ENCODE measurements at places on chromosomes 11 and 22. TPM values are rescaled to one million over a fixed set of nuclear protein-coding genes. Genes with fewer than 3 reads are reported as not detected.
A peak's percentile ranks its signal among the peaks of the same experiment; 100 is the strongest.

GRCh38 chr11:9747828-9748227 lies 84.0 kb downstream of the SWAP70 start:
- no peak for DNase-seq

- no peak for DNase-seq
Measured at GRCh38 chr22:25172153-25172552, 27.5 kb upstream of the CRYBB3 start.

GRCh38 chr11:71580057-71581003 lies 2.3 kb downstream of the KRTAP5-11 start:
- peak; percentile 9 for DNase-seq

- DNase-seq = no peak
Measured at GRCh38 chr11:21415606-21416005, 746.2 kb downstream of the NELL1 start.

GRCh38 chr22:35548722-35549112 lies 8.1 kb downstream of the RASD2 start:
- DNase-seq = no peak

DNA sequence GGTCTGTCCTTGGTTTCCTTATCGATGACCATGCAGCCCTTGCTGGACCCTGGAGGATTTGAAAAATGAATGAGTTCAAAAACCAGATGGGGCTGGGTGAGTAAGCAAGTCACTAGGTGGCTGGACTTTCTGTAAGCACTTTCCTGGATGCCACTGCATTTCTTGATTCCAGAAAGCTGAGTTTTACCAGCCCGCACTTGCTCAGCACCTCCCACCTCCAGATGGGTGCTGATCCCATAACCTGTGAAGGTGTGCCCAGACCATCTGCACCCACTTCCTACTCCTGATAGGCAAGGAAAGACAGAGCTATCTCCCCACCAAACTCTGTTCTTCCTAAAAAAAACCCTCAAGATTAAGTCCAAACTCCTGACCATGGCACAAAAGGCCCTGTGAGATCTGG lies 21.1 kb downstream of the ASCC2 start:
- no peak for DNase-seq

- DNase-seq = no peak
Measured at GRCh38 chr11:128803449-128804245, 63.4 kb downstream of the KCNJ1 start.

DNA sequence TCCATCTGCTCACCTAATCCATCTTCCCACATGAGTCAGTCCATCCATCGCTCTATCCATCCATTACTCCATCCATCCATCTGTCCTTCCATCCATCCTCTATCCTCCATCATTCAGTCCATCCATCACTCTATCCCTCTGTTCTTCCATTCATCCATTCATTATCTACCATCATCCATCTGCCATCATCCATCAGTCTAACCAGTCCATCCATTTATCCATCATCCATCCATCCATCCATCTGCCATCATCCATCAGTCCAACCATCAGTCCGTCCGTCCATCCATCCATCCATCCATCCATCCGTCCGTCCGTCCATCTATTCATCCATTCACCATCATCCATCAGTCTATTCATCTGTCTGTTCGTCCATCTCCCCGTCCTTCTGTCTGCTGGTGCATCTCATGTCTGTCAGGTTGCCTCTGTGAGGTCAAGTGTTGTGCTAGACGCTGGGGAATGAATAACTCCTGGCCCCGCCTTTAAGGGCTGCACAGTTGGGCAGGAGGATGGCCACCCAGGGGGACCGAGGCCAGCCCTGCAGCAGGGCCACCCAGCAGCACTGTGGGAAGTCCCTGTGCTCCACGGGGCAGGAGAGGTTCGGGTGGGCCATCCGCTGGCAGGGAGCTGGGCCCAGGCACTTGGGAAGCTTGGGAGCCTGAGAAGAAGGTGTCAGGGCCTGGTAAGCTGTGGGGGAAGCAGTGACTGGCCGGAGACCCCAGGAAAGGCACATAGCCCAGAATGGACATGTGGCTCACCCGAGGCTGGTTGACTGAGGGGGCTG lies 137.1 kb downstream of the CTTN start:
- DNase-seq = no peak

DNA sequence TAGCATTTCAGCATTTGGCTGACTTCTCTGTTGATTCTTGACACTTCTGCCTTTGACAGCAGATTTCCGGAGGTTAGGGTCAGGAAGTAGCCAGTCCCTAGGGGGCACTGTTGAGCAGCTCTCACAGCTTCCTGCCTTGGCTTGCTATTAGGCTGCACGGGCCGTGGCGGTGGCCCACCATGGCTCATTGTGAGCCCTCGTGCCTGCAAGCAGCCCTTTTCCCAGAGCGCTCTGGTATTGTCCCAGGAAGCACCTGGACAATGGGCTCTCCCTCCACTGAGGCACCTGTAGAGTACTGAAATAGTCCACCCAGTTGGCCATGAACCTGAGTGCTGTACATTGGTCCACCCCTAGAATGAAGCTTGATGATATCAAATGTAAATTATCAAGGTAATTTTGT lies 100.2 kb upstream of the GAL start:
- DNase-seq = peak; percentile 54

GRCh38 chr11:118924591-118925585 lies 838 bp downstream of the BCL9L start:
- DNase-seq = peak; percentile 70

DNA sequence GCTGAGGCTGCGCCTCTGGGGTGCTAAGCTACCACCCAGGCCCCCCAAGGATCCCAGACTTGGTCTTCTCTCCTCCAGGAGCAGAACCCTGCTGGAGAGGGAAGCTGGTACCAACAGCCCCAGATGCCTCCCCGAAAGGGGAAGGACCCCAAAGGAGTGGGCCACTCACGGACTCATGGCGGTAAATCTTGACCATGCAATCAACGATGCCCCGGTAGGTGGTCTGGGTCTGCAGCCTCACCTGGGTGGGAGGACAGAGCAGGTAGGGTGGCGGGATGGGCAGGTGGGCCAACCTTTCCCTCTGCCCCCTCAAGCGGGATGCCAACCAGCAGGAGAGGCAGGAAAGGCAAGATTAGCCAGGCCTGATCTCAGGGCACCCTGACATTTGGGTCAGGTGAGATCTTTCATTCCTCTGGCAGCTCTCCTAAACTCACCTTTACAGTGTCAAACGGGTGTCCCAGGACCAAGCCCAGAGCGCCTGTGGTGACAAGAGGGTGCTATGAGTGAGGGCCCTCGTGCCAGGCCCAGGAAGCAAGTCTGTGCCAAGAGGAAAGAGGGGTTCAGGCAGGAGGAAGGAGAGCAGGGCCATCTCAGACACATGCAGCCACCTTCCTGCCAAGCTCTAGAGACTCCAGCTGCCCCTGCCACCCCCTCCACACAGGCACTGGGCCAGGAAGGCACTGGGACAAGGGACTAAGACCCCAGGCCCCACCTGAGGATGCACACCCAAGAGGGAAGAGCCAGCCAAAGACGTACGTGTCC lies 2.6 kb downstream of the SLC25A45 start:
- DNase-seq = no peak

GRCh38 chr11:102495161-102496042 lies 35.1 kb downstream of the MMP7 start:
- DNase-seq = peak; percentile 23

DNA sequence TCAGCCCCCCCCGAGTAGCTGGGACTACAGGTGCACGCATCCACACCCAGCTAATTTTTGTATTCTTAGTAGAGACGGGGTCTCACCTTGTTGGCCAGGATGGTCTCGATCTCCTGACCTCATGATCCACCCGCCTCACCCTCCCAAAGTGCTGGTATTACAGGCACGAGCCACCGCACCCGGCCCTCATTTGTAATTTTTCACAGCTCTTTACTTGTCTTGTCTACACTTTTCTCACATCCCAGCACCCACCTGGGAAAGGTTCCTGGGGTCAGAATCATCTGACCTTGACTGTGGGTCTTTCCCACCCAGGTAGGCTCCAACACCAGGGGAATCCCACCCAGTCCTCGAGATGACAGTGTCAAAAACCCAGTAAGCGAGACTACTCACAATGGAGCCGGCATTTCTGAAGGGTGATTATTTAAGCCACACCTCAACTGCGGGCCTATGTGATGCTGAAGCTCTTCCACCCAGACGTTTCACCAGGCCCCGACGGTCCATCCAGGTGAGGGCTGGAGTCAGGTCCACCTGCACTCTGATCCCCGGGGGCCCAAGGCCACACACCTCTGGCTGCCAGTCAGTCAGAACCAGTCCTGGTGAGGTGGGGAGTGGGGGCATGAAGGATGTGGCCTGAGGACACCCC lies 23.4 kb downstream of the CELSR1 start:
- DNase-seq = no peak

- no peak for DNase-seq
Measured at GRCh38 chr22:45612940-45613339, 58.7 kb upstream of the ATXN10 start.

GRCh38 chr22:49203859-49204598 lies 623.6 kb downstream of the BRD1 start:
- DNase-seq = no peak

DNA sequence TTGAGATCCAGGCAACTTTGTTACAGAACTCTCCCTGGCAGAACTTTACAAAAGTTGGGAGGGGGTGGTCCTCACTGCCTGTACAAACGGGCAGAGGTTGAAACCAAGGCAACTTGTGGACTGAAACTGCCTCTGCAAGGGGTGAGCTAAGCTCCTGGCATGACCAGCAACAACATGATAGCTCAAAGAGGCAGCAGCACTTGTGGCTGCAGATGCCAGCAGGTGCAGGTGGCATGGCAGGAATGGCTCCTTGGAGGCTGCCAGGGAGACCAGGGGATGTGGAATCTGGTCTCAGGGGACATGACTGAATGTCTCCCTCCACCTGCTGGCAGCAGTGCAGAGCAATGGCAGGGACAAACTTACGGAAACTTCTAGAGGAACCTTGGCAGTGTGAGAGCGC lies 38.8 kb upstream of the PHF21A start:
- no peak for DNase-seq

DNA sequence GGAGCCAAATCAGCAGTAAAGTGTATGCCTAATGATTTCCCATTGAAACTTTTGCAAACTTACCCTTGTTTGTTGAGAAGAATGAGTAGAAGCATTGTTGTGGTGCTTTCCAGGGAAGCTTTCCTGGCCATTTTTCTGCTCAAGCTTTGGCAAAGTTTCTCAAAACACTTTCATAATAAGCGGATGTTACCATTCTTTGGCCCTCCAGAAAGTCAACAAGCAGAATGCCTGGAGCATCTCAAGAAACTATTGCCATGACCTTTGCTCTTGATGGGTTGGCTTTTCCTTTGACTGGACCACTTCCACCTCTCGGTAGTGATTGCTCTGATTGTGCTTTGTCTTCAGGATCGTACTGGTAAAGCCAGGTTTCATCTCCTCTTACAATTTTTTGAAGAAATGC lies 10.7 kb downstream of the PIWIL4 start:
- no peak for DNase-seq

DNA sequence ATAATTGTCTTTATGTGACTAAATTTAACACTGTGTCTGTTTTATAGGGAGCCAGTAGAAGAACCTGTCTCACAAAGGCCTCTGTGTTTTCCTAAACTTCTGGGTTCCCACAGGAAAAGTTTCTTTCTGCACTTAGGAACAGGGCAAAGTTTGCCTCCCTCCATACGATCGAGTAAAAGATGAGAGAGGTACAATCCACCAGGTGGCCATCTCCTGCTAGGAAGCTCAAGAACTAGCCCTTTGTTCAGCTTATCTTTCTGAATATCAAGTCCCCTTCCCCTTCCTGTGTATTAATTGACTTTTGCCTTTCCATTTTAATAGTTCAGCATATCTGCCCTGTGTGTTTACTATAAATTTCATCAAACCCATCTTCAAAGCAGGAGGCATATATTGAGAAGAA lies 18.0 kb downstream of the CSNK2A3 start:
- no peak for DNase-seq

DNA sequence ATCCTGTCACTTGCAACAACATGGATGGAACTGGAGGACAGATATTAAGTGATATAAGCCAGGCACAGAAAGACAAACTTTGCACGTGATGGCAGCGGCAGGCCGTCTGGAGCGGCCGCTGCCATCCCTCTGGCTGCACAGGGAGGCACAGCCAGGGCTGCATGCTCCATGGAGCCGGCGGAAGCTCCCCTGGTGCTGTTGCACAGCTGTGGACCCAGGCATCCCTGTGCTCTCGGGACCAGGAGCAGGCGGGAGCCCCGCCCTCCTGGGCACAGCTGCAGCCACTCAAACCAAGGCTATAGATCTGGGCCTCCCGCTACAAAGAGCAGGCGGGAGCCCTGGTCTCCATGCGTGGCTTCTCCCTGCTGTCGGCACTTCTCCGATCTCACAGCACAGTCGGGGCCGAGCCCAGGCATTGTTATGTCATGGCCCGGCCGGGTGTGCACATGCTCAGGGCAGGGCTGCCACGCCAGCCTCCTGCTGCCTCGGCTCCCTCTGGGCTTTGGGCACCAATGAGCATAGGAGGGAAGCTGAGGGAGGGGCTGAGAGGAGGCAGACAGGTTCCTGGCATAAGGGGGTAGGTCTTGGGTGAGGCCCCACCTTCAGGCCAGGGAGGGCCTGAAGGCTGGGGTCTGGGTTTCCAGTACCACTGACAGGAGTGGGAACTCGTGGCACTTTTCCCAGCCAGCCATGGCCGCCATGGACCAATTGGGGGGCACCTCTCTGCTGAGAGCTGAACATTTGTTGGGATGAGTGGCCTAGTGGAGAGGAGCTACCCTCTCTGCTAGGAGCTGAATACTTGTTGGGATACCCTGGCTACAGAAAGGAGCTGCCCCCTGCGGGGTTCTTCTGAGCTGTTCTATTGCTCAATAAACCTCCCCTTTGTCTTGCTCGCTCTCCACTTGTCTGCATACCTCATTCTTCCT lies 16.7 kb downstream of the RRP8 start:
- DNase-seq = no peak

DNA sequence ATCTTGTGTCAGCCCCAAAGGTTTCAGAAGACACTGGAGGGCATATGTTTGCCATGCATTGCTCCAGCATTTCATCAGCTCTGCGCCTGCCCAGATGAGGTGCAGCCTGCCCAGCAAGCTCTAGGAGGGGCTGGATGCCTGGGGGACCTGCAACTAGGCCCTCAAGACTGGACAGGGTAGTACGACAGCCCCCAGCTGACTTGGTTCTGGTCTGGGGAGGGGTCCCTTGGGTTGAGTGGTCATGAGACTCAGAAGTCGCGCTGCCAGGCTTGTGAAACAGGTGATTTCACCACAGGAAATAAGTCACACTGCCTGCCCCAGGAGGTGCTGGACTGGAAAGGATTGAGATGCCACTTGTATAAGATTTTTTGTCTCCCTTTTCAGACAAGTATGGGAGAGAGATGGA lies 23.4 kb downstream of the TPBGL start:
- no peak for DNase-seq

Gene C11orf97
- total RNA-seq = not detected

Gene PARVB
- 7.0 TPM for total RNA-seq

Gene ARCN1
- total RNA-seq = 106 TPM

Gene DDTL
- not detected for total RNA-seq

Gene GLYAT
- not detected for total RNA-seq

Gene CHADL
- 0.83 TPM for total RNA-seq

Gene SLC3A2
- 352 TPM for total RNA-seq

Gene HBB
- not detected for total RNA-seq

Gene NXPE2
- not detected for total RNA-seq

Gene DEAF1
- total RNA-seq = 51.0 TPM

Gene RFPL2
- 0.69 TPM for total RNA-seq

Gene OR6A2
- total RNA-seq = not detected
